ENCODE measurements at places on chromosomes 5 and 9. TPM values are rescaled to one million over a fixed set of nuclear protein-coding genes. Genes with fewer than 3 reads are reported as not detected.

DNA sequence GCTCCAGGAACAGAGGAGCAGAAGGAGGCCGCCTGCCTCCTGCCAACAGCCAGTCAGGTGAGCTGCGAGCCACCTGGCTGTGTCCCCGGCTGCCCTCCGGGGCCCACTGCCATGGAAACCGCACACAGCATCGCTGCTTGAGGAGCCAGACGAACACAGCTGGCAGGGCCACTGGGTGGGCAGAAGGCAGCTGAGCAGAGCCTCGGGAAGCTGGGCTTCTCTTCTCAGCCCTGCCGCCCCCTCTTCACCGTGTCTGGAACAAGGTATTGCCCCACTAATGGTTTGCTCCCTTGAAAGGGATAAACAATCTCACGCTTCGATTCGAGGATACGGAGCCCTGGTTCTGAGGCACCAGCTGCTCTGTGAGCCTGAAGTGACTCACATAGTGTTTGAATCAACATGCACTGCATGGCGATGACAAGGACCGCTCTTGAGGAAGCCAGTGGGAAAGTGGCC lies 63.7 kb upstream of the RUFY1 start:
- DNase-seq: no peak

GRCh38 chr5:113723021-113723420 lies 209.5 kb downstream of the YTHDC2 start:
- DNase-seq: no peak

GRCh38 chr9:72809586-72809985 lies 143.3 kb downstream of the ALDH1A1 start:
- no peak for DNase-seq

DNA sequence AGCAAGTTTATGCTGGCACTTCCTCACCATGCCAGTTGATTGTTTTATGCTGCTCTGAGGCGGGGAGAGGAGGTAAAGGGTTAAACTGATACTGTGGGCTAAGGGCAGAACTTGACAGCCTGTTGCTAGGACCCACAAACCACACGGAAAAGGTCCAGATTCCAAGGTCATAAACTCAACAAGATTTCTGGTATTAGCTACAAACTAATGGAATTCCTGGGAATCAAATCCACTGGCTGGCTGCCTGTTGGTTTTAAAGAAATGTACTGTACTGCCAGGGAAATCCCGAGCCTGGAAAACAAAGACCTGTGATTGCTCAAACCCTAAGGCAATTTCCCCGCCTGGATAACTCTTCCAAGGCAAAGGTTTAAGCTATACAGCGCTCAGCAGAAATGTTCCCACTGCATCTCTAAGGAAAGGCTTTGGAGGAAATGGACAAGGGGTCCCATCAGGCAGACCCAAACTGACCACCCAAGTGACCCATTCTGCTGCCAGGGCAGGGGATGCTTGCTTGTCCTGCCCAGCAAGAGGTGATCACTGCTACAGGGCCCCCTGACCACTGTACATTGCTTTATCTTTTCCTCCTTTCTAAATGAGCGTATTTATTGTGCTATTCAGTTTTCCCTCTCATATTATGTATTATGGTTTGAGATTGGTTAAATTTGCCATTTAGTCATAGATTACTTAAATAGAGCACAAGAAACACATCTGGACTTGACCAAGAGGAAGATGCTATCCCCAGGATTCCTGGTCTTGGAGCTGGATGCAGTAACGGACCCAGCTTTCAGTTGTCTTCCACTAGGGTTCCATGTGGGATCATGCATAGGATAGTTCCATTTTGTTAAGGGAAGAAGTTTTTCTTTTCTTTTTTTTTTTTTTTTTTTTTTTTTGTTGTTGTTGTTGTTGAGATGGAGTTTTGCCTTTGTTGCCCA lies 124.3 kb downstream of the SUSD1 start:
- peak; percentile 99 for DNase-seq

DNA sequence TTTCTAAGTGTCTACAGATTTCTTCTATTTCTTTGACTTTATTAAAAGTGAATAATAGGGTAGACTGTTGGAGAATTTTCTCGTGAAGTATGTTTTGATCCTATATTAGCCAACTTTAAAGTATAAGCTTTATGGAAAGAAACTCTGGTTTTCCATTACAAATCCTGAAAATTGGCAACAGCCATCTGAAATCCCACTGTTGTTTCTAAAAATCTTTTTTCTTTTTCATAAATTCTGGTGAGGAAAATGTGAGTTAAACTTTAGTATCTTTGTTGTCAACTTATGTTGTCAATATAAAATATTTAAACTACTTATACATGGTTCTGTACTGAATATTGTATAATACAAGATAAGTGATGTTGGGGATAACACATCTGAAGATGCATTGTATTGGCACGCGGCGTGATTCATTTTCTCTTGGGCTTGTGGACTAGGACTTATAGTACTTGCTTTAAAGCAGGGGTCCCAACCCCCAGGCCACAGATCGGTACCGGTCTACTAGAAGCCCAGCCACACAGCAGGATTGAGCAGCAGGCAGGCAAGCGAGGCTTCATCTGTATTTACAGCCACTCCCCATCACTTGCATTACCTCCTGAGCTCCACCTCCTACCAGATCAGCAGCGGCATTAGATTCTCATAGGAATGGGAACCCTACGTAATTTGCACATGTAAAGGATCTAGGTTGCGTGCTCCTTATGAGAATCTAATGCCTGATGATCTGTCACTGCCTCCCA lies 12.7 kb downstream of the MAMDC2 start:
- no peak for DNase-seq

DNA sequence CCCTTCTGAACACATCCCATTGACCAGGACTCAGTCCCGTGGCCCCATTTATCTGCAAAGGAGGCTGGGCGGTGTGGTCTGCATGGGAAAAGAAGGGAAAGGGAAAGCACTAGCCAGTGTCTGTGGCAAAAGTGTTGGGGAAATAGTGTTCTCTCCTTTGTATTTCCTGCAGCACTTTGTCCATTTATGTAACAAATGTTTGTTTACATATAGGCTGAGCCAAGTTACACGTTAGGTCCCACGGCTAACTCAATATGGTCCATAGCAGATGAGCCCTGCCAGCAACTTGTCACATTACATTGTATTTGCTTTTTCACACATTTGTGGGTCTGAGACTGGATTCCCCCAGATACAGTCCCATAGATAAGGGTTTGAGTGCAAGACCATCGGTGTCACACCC lies 260.5 kb downstream of the MSX2 start:
- DNase-seq: no peak

DNA sequence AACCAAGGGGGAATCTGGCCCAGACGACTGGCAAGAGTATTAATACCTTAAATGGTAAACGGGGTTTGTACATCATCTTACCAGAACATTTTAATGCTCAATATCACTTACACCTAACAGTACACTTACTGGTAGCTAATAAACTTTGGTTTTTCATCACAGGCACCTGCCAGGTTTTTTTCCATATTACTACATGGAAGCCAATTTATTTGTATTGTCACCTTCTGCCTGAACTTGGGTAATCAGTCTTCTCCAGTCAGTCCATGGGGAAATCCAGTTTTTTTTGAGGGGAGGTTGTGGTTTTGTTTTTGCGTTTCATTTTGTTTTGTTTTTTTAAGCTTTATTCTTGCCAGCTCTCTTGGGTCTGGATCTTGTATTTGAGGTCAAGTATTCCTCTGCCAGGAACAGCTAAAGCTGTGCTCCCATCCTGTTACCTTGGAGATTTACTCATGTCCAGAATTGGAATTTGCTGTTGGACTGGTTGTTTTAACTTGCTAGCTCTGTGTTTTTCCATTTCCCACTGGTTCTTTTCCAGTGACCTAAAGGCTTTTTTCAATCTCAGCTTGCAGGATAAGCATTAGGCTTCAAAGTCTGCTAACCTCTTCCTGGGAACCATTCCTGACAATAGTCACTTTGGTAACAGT lies 11.1 kb upstream of the NADK2 start:
- peak; percentile 77 for DNase-seq

- DNase-seq: peak; percentile 44
Observed at GRCh38 chr5:6705088-6705487, 8.1 kb upstream of the TENT4A start.

DNA sequence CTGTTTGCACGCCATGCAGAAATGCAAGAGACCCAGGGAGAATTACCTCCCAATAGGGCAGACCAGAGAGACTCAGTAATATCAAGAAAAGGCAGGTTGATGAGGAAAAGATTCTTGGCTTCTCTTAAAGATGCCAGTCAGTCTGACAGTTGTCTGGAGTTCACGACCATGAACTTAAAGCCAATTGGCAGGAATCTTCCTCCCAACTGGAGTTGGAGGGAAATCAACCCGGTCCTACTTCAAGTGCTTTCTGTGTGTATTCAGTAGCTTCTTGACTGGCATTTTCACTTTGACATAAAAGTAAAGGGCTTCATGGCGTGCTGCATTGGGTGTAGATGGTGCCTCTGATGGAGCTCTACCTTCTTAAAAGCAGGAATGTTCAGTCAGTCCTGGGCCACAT lies 144.3 kb downstream of the GOLPH3 start:
- DNase-seq: no peak

- no peak for DNase-seq
Observed at GRCh38 chr5:156051972-156052371, 275.0 kb upstream of the SGCD start.

The ABCA2 gene
- 20.0 TPM for total RNA-seq

The PCDHA3 gene
- 1.1 TPM for total RNA-seq

The ARL14EPL gene
- not detected for total RNA-seq

The MYO10 gene
- 65.7 TPM for total RNA-seq

The SSBP2 gene
- 73.2 TPM for total RNA-seq

The PCDHGB1 gene
- total RNA-seq: 1.5 TPM
